ENCODE measurements at places on chromosomes 2 and 18.

- DNase-seq: no peak
Measured at GRCh38 chr2:3472296-3472695, 47.0 kb downstream of the ADI1 start.

DNA sequence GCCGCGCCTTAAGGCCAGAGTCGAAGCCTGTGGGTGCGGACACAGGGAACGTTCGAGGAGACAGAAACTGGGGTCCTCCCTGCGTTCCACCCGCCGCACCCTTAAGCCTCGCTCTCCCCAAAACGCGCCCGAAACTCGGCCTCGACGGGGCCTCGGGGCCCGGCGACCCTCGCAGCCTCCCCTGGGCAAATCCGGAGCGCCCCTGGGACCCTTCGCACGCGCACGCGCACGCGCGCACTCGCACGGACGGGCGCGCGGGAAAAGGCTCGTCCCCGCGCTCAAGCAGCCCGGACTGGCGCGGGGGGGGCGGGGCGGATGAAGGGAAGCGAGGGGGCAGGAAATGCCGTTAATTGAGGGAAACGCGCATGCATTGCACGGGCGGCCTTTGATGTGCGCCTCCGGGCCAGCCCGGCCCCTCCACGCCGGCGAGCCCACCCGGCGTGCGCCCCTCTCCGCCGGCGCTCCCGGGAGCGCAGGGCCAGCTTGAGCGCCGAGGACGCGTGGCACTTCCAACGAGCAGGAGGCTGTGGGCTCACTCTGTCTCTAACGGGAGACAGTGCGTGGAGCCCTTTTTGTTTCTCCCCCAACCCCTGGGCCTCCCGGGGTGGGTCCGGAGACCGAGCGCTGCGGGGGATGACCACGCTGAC, 5.4 kb upstream of the SALL3 start:
- DNase-seq: no peak

- no peak for DNase-seq
Measured at GRCh38 chr2:241020201-241020600, 21.8 kb downstream of the SNED1 start.

DNA sequence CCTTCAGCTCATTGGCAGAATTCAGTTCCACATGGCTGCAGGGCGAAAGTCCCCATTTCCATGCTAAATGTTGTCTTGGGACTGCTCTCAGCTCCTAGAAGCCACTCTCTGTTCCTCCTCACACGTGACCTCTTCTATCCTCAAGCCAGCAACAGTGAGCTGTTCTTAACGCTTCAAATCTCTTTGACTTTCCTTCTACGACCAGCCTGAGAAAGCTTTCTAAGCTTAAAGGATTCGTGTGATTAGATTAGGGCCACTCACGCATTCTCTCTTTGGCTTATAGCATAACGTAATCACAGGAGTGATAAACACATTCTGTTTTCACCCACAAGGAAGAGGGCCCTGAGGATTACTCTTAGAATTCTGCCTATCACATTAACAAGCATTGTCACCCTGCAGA, 29.8 kb upstream of the LAMA1 start:
- DNase-seq: no peak

DNA sequence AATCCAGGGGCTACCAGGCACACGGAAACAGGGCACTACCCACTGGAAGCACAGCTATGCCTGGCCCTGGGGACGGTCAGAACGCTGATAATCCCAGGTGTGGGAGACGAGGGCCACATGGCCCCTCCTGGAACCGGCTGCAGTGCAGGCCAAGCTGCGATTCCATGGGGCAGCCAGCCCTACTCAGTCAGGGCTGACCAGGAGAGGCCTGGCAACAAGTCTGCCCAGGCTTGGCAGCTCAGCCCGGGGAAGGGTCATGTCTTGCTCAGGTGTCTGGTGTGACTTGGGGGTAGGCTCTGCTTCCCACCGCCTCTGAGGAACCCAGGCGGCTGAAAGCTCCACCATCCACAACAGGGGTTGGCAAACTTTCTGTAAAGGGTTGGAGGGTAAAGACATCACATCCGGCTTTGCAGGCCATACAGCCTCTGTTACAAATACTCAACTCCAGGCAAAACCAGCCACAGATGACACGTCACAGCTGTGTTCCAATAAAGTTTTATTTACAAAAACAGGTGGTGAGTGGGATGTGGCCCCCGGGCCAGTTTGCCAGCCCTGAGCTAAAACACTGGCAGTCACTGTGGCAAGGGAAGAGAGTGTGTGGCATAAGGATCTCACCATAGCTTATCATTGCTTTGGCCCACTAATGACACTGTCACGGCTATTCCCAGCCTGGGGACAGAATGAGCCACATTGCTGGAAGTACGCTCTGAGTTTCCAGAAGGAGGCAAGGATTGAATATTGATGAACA, 85.2 kb downstream of the NDUFA10 start:
- no peak for DNase-seq

GRCh38 chr2:27959496-27959895, 69.0 kb downstream of the BABAM2 start:
- DNase-seq: peak; percentile 52

DNA sequence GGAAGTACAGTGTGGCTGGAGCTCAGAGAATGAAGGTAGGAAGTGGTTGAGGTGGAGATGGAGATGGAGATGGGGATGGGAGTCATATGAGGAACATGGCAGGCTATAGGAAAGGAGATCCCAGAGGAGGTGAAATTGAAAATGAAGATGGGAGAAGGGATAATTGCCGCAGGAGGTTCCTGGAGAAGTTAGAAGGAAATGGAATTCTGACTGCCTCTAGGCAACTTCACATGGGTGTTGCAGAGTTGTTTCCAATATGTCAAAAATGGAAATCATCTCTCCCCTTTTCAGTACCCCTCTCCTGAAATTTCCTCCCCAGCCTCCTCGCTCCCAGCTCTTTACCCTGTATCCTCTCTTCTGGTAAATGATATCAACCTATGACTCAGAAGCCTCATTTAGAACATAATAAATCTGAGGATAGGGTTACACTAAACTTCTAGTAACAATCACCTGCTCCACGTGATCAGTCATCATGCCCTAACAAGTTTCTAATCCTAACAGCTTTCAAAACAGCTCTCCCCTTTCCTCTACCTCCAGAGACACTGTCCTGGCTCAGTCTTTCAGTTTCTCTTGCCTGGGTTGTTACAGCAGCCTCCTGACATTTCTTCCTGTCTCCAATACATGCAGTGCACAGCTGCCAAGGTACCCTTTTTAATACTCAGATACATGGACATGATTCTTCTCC, 201.9 kb upstream of the RBMS1 start:
- peak; percentile 30 for DNase-seq

DNA sequence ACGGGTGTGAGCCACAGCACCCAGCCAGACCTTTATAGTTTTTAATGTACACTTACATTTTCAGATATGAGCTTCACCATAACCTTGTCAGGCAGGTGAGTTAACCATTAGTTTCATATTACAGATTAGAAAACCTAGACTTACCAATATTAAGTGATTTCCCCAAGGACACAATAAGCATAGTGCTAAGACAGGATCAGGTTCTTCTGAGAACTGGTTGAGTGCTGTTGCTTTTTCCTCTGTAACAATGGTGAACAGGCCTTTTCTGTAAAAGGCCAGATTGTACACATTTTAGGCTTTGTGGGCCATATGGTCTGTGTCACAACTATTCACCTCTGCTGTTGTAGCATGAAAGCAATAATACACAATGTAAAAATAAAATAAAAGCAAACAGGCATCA, 332.0 kb downstream of the PIK3C3 start:
- DNase-seq: no peak

GRCh38 chr18:14942275-14942674, 194.3 kb downstream of the ANKRD30B start:
- DNase-seq: no peak

GRCh38 chr2:51505533-51505932, 473.6 kb upstream of the NRXN1 start:
- no peak for DNase-seq

DNA sequence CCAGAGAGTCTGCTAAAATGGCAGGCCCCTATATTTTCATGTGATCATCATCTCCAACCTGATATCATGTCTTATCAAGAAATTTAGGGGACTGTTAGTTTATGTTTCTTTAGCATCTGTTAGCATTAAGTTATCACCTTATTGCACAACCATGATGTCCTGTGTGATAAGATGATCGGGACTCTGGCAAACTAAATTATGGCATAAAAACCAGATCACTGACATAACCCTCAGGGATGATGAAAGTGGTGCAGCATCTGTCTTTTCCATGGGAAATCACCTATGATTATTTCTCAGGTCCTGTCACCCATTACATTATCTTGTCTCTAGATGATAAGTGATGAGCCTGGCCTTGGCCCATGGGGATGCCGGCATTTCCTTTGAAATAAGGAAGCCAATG, 458.6 kb upstream of the DCC start:
- no peak for DNase-seq

DNA sequence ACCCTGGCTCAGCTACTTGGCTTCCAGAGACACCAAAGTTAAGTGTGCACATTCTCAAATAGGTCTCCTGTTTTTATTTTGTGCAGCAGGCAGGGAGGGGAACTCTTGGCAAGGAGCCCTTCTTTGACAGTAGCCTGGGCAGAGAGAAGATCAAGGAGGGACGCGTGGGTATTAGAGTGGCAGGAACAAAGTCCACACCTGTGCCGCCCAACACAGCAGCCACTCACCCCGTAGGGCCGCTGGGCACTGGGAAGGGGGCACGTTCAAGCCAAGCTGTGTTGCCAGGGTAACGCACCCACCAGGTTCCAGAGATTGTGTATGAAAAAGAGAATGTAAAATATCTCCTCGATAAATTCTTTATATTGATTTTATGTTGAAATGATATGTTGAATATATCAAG, 229.3 kb upstream of the AGAP1 start:
- DNase-seq: no peak

DNA sequence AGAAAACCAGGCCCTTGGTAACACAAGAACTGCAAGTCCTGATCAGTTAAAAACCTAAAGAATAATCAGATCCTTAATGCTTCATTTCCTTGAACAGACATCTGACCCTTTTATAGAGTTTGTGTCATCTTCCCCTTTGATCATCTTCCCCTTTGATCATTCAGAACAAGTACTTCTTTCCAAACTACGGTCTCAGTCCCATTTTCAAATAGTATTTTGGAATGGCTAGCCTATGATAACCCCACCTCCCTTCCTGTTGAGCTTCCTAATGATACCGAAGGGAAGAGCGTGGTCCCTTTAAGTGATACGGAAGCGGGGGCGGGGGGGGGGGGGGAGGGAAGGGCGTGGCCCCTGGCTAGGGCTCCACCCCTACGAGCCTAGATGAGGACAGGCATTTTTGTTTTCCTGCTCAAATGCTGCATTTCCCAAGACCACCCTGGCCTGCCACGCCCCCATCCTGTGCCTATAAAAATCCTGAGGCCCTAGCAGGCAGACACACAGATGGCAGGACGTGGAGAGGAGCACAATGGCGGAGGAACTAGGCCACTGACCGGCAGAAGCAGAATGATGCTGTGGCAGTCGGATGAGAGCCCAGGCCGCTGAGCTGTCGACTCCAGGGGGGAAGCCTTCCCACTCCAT, 24.1 kb upstream of the CHRNA1 start:
- no peak for DNase-seq

DNA sequence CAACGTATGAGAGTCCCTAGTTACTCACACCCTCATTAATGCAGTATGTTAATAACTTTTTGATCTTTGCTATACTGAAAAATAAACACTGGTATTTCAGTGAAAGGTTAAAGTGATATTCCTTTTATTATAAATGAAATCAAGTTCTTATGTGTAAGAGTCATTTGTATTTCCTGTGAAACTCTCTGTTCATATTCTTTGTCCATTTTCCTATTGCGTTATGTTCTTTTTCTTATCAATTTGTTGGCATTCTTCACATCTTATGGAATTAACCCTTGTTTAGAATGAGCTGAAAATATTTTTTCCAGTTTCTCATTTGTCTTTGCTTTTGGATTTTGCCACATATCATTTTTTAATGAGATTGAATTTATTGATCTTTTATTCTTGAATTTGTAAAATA, 44.8 kb downstream of the NDUFAF7 start:
- DNase-seq: no peak

GRCh38 chr18:54127759-54128378, 96.6 kb downstream of the MBD2 start:
- peak; percentile 65 for DNase-seq

GRCh38 chr2:48511849-48512470, 18.0 kb upstream of the STON1 start:
- DNase-seq: no peak

DNA sequence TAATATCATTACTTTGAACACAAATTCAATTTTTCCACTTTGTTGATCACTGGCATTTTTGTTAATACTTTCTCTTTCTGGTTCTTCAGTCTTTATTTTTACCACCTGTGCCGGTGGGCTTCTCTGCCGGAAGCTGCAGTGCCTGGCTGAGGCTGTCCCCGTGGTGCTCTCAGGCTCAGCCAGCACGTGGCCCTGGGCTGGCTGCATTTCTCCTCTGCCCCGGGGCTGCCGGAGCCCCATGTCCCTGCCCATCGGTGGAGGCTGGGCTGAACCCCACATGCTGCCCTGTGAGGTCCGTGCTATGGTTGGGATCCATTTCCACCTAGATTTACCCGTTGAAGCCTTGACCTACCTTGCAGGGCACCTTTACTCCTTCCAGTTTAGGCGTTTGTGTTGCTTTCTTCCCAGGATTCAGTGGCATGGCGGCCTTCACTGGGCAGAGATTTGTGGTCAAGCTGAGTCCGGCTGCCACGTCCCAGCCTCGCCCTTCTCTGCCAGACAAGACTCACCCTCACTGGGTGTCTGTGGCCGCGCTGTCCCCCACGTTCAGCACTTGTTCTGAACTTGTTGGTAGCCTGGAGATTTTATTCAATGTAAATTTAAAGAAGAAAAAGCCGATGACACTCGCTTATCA, 12.8 kb upstream of the TMEM18 start:
- no peak for DNase-seq

DNA sequence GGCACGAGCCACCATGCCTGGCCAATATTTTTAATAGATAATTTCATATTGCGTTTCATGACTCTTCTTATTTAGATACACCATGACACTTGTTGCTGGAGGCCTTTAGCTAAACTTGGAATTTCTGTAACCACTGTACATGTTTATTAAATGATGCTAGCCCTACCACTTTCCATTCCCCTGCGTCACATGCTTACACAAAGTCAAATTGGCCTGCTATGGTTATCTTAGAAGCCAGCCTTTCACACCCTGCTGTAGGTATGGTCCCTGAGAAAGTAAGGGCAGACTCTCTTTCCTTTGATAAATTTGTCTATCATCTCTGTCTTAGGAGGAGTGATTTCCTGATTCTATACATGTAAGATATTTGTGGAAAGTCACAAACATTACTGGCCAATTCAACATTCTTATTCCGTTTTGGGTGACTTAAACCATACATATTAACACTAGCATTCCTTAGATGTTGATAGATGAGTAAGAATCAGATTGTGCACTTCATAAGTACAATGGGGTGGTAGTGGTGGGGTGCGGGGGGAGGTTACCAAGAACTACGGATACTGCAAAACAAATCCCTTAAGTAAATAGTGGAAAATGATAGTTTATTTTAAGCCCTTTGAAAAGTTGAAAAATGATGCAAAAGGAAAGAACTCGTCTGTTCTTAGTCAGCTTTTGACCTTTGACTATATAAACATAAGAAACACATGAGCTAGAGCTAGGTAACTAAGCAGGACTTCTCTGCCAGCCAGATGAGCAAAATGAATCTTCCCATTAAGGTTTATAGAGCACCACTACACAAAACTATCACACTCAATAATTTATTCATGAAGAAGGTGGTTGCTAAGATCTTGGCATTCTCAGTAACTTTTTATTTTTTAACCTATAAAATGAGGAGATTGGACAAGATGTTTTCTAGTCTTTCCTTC, 7.9 kb upstream of the NDUFV2 start:
- peak; percentile 94 for DNase-seq
